ENCODE measurements at places on chromosomes 7 and 10.

- DNase-seq = no peak
These were observed 809.1 kb downstream of the SORCS1 start for GRCh38 chr10:106355450-106355849.

- DNase-seq = no peak
These were observed 188.3 kb upstream of the NFE2L3 start for GRCh38 chr7:25963733-25964132.

- no peak for DNase-seq
These were observed 90.6 kb downstream of the USP6NL start for GRCh38 chr10:11520892-11521291.

DNA sequence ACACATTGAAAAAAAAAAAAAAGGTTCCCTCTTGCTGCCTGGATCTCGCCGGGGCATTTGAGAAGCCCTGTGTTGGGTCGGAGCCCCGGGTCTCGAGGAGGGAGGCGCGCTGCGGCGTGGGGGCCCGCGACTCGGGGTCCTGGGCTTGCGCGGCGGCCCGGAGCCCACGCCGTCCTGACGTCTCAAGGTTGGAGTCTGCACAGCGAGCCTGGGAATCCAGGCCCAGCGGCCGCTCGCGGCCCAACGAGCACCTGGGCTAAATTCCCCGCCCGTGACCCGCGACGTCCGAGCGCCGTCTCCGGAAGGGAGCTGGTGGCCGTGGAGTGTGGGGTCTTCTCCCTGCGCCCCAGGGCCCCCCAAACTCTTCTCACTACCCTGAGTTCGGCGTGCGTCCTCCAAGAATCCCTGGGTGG is 1.4 kb upstream of the CTBP2 start:
- no peak for DNase-seq

DNA sequence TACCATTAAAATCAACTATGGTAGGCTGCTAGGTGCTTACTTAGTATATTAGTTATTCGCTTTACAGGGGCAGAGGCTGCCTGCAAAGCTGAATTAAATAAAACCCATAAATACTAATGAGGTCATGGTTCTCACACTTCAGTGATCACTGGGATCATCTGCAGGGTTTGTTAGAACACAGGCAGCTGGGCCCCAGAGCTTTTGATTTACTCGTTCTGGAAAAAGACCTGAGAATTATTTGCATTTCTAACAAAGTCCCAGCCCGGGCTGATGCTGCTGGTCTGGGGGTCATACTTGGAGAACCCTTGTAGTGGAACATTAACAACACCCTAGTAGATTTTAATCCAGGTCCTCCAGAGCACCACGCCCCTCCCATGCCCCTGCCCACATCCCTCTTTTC is 8.5 kb downstream of the UCN3 start:
- DNase-seq = no peak

GRCh38 chr10:78749200-78749599 is 319.6 kb upstream of the ZMIZ1 start:
- DNase-seq = no peak

DNA sequence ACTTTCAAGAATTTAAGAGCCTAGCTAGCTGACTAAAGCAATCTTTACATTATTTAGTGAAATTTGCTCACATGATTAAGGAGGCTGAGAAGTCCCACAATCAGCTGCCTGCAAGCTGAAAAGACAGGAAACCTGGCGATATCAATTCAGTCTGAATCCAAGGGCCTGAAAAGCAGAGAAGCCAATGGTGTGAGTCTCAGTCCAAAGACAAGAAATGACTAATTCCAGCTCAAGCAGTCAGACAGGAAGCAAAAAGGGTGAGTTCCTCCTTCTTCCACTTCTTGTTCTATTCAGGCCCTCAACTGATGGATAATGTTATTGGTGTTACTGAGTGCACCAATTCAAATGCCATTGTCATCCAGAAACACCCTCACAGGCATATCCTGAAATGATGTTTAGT is 1231.6 kb upstream of the CELF2 start:
- no peak for DNase-seq

DNA sequence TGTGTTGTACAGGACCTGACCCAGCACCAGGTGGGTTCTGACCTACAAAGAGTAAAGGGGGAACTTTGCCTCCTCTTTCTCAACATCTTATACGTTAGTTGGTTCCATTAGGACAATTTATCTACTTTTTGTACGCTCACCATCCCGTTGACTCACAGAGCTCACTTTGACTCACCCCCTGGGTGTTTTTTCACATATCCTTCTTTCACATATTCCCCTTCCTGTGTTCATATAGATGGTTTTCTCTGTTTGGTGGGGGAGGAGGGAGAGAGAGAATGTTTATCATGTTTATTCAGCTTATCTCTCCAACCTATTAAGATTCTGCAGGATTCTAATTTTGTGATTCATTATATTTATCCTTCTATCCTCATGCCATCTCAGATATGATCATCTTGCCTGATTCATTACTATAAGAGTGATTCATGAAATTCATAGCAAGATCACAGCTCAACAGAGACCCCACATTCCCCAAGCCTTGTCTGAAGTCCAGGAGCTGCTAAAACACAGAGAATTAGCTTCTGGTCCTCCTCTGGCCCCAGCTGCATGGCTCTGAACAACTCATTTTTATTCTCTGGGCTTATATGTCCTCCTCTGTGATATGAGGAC is 37.2 kb downstream of the PRSS2 start:
- peak; percentile 60 for DNase-seq

GRCh38 chr10:129847741-129848483 is 116.2 kb downstream of the EBF3 start:
- DNase-seq = no peak

DNA sequence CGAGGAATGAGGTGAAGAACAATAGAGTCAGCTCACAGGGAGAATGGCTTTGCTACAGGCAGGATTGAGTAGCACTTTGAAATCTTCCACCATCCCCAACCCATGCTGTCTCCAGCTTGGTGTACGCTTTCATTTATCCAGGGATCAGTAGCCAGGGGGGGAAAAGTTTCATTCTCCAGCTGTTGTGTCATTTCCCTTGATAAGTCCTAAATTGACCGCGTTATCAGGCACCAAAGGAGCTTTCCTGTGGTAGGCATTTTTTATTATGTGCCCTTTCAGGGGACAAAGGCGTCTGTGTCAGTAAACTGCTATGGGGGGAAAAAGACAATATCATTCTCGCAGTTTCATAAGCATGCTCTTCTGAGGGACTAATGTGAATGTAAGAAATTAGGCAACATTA is 106.6 kb upstream of the YAE1 start:
- DNase-seq = no peak

GRCh38 chr7:70589590-70589989 is 542.4 kb upstream of the GALNT17 start:
- no peak for DNase-seq

DNA sequence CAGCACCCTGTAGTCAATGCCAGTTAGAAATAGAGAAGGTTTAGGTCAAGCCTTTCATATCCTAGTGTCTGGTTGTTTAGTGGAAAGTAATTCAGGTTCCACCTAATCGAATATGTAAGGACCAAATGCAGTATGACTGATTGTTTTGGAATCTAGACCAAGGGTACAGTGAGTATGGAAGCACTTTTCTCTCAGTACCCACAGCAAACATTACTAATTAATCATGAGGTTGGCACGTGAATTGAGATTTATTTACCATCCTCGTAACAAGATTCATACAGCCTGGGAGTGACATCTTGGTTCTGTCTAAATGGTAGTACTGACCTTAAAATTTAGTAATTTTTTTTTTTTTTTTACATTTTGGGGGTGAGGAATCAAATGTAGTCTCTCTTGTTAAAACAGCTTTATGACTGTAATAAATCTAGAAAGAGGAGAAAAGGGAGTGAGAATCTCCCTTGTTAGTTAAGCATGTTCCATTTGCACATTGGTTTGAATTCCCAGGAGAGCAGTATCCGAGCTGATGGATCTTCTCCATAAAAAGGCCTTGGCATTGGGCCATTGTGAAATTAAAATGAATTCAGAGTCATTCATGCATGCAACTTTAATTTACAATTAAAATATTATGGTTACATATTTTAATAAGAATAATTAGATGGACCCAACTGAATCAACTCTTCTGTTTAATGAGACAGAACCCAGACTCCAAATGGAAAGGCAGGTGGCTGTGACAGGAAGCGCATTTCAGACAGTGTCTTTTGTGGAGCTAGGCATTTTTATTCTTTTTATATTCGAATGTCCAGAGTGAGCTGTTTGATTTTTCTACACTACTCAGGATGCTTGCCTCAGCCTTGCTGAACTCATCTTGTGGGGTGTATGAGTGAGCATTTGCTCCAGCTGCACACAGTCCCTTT is 57.6 kb downstream of the SNX10 start:
- no peak for DNase-seq

All from GM12864 (cell line).